ENCODE measurements at places on chromosomes 4 and X. TPM values are rescaled to one million over a fixed set of nuclear protein-coding genes. Genes with fewer than 3 reads are reported as not detected.

GRCh38 chr4:118032691-118033090 lies 1.6 kb upstream of the NDST3 start:
- no peaks in the 10 kb centered on the region for H3K27me3 ChIP-seq
- H3K27ac ChIP-seq: peak overlapping the region; percentile 58
- no peaks in the 10 kb centered on the region for H3K36me3 ChIP-seq

DNA sequence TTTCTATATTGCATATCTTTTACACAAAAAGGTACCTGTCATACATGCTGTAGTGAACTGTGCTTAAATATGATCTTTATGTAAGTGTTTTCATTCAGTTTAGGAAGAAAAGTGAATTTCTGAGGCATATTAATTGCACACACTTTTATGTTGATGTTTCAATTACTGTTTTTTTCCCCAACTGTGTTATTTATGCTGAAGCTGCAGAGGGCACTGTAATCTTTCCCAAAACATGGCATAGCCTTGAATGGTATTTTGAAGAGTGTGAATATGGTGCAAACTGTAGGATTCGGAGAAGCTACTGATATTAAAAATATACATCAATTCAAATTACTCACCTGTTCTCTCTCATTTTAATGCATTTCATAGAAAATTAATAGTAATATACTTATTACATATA lies 6.0 kb upstream of the CENPE start:
- no peak overlapping the region for H3K4me3 ChIP-seq
- no peak for DNase-seq
- no peaks in the 10 kb centered on the region for H3K4me1 ChIP-seq
- no peaks in the 10 kb centered on the region for H3K36me3 ChIP-seq

- no peaks in the 10 kb centered on the region for H3K4me1 ChIP-seq
- H3K4me3 ChIP-seq: no peak overlapping the region
- H3K27ac ChIP-seq: no peak overlapping the region
- no peak for DNase-seq
These were observed 141.8 kb downstream of the DCHS2 start for GRCh38 chr4:154349829-154350228.

- H3K4me1 ChIP-seq: no peaks in the 10 kb centered on the region
- no peak overlapping the region for H3K4me3 ChIP-seq
- no peaks in the 10 kb centered on the region for H3K36me3 ChIP-seq
- no peak for DNase-seq
These were observed 1.4 kb upstream of the SLC34A2 start for GRCh38 chr4:25654031-25654970.

Gene CLDN22
- total RNA-seq: not detected

DNA sequence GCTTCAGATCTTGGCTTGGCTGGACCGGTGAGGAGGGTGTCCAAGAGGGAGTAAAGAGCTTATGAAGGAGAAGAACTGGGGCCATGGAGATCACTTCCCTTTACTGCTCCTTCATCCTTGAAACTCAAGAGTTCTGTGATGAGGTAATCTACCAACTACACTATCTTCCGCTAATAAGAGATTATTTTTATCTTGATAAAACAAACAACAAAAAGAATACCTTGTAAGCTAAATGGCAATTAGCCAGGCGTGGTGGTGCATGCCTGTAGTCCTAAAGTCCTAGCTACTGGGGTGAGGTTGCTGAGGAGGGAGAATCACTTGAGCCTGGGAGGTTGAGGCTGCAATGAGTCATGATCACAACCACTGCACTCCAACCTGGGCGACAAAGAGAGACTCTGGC lies 47.4 kb downstream of the HAUS3 start:
- H3K27ac ChIP-seq: no peak overlapping the region
- H3K4me3 ChIP-seq: no peak overlapping the region
- H3K27me3 ChIP-seq: no peaks in the 10 kb centered on the region
- no peaks in the 10 kb centered on the region for H3K36me3 ChIP-seq

Gene CENPVL2
- total RNA-seq: not detected

DNA sequence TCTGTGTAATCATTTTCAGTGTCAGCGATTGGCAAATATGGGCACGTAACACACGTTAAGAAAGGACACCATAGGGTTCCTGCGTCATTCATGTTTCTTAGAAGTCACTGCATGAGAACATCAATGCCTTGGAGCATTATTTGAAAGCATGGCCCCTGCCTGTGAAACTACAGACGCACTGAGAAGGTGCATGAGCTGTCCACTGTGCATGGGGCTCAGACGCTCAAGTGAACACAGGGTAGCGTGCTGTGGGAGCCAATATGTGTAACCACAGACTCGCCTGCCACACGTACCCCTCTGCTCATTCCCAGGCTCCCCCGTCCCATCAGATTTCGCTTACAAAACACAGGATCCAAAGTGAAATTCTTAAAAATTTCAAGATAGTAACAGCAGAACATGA lies 6.5 kb downstream of the PPP2R2C start:
- no peaks in the 10 kb centered on the region for H3K36me3 ChIP-seq
- H3K4me1 ChIP-seq: peaks cover 11% of the 10 kb centered on the region
- no peaks in the 10 kb centered on the region for H3K27me3 ChIP-seq
- H3K4me3 ChIP-seq: no peak overlapping the region

DNA sequence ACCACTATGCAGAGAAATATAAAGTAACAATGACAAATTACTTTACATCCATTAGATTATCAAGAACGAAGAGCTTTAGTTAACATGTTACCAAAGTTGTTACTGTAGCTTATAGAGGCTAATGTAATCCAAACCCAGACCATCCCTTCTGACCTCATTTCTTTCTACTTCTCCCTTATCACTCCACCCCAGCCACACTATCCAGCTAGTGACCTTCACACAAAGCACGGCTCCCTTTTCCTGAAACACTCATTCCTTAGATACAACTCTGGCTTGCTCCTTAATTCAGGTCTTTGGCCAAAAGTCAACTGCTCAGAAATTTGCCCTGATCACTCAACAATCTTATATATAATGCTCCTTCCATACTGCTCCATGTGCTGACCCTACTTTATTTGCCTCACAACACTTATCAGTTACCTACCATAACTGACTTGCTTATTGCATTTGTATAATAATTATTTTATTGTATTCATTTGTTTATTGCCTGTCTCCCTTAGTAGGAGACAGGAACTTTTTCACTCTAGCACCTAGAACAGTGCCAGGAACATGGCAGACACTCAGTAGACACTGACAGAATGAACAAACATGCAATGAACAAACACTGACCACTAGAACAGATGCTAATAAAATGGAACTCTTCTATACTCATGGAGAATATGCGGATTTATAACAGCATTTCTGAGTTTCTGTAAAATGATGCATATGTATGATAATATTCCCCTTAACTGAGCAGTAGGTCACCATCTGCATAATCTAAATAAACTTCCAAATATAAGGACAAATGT lies 67.6 kb downstream of the EIF4E start:
- no peak overlapping the region for H3K27ac ChIP-seq
- no peaks in the 10 kb centered on the region for H3K36me3 ChIP-seq
- H3K4me1 ChIP-seq: no peaks in the 10 kb centered on the region
- no peaks in the 10 kb centered on the region for H3K27me3 ChIP-seq

- no peaks in the 10 kb centered on the region for H3K4me1 ChIP-seq
- H3K36me3 ChIP-seq: no peaks in the 10 kb centered on the region
- no peak overlapping the region for H3K4me3 ChIP-seq
- no peaks in the 10 kb centered on the region for H3K27me3 ChIP-seq
- H3K27ac ChIP-seq: no peak overlapping the region
These were observed 726.7 kb downstream of the C4orf33 start for GRCh38 chr4:129822701-129823100.

Gene GATA1
- total RNA-seq: 1.2 TPM

DNA sequence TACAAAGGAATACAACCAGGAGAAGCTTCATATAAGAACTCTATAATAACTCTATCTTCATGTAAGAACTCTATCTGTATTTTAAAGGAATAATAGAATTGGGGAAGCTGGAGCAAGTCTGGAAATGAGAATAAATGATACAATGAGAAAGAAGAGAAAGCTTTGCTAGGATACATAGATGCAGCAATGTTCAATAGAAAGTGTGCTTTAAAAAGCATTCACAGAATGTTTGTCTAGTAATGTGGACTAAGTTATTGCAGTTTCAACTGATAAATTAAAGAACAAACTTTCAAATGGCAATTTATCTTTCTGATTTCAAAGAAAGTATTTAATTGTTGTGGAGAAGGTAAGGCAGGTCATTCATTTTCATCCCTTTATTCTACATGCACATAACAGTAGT lies 104.9 kb downstream of the TTC29 start:
- H3K4me3 ChIP-seq: no peak overlapping the region
- H3K27ac ChIP-seq: no peak overlapping the region
- no peaks in the 10 kb centered on the region for H3K4me1 ChIP-seq
- no peaks in the 10 kb centered on the region for H3K36me3 ChIP-seq
- no peak for DNase-seq
- no peaks in the 10 kb centered on the region for H3K27me3 ChIP-seq

GRCh38 chrX:137428766-137429591 lies 136.9 kb upstream of the ZIC3 start:
- no peak overlapping the region for H3K27ac ChIP-seq
- H3K27me3 ChIP-seq: peaks cover 5% of the 10 kb centered on the region
- peak overlapping the region; percentile 35 for H3K4me3 ChIP-seq
- no peak for DNase-seq

DNA sequence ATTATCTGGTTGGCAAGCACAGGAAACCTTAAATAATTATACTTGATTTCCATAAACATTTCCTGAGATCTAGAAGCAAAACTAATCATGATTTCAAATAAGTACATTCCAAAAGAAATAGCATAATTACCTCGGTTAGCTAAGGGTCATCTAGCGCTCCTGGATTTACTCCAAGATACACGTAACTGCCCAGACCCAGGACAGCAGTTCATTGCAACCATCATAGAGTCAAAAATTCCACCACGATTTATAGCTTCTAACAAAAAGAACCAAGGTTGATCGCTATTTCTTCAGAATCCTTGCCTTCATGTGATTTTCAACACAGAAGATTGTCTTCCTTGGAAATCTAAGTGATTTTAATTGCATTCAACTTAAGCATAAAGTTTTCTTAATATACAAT lies 1235.5 kb upstream of the TENM3 start:
- no peak for DNase-seq
- no peaks in the 10 kb centered on the region for H3K27me3 ChIP-seq
- H3K4me3 ChIP-seq: no peak overlapping the region
- H3K4me1 ChIP-seq: peaks cover 10% of the 10 kb centered on the region

GRCh38 chr4:147847751-147848590 lies 116.1 kb downstream of the ARHGAP10 start:
- H3K27ac ChIP-seq: peak overlapping the region; percentile 54
- no peaks in the 10 kb centered on the region for H3K27me3 ChIP-seq
- H3K4me3 ChIP-seq: no peak overlapping the region
- H3K36me3 ChIP-seq: no peaks in the 10 kb centered on the region
- peaks cover 37% of the 10 kb centered on the region for H3K4me1 ChIP-seq

- no peak for DNase-seq
- no peak overlapping the region for H3K4me3 ChIP-seq
- no peaks in the 10 kb centered on the region for H3K36me3 ChIP-seq
- peaks cover 22% of the 10 kb centered on the region for H3K4me1 ChIP-seq
These were observed 31.6 kb downstream of the UBE2K start for GRCh38 chr4:39729557-39729956.

Gene TLR2
- 14.5 TPM for total RNA-seq

DNA sequence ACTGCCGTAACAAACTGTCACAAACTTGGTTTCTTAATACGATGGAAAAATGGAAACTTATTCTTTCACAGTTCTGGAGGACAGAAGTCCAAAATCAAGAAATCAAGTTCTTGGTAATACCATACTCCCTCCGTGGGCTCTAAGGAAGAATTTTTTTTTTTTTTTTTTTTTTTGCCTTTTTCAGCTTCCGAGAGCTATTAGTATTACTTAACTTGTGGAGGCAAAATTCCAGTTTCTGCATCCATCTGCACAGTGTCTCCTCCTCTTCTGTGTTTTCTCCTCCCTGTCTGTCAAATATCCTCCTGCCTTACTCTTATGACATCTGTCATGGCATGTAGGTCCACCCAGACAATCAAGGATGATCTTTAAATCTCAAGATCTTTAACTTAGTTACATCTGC lies 426.6 kb downstream of the SPRY1 start:
- no peaks in the 10 kb centered on the region for H3K36me3 ChIP-seq
- no peak overlapping the region for H3K4me3 ChIP-seq
- no peak overlapping the region for H3K27ac ChIP-seq
- DNase-seq: no peak

DNA sequence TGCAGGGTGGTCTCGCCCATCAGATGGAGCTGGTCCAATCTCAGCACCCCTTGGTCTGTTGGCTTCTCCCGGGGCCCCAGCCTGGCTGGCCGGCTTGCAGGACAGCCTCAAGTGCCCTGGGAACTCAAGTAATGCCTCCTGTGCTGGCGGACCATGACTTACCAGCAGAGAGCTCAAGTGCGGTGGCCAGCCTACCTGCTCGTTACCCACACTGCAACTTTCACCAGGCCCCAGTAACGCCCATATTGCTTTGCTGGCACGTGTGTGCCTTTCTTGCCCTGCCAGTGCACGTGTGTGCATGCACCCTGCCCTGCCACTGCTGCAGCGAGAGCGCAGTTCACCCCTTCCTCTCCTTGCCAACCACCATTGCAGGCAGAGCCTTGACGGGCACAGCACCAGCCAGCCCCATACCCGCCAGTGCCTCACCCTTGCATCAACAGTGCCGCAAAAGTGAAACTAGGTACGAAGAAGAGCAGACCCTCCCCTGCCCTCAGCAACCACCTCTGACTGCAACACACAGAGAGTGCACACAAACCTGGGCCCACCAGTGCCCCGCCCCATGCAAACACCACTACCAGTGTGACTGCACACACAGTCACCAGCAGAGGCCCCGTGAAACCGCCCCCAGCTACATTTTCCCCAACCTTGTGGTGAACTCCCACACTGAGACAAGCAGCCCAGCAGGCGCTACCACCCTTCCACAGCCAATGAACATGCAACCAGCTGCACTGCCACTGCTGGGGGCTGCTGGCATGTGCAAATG lies 88.9 kb upstream of the POU3F4 start:
- H3K27me3 ChIP-seq: no peaks in the 10 kb centered on the region
- no peak overlapping the region for H3K4me3 ChIP-seq
- H3K27ac ChIP-seq: no peak overlapping the region

Gene GAGE2A
- not detected for total RNA-seq

DNA sequence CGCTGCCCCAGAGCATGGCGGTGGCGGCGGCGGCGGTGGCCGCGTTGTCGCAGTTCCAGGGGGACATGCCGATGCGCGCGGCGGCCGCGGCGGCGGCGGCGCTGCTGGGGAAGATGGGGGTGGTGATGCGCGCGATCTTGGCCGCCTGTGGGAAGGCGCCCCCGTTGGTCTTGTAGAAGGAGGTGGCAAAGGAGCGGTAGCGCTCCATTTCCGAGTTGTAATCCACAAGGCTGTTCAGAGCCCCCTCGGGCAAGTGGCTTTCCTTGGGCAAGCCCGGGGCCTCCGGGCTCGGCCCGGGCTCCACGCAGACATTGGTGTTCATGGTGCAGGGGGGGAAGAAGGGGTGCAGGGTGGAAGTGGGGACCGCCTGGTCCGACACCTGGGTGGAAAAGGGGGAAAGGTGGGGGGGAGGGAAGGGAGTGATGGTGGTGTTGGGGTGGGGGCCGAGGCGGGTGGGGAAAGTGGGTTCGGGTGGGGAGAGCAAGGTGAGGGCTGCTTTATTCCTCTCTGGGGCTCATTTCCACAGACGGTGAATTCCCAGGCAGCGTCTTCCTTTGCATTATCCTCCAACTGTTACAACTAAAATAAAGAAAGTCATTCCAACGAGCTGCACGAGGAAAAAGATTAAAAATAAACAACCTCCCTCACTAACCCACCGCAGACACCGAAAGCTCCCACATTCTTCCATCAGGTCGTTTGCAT lies 3.1 kb downstream of the CXXC4 start:
- H3K4me1 ChIP-seq: peaks cover 29% of the 10 kb centered on the region
- H3K27me3 ChIP-seq: no peaks in the 10 kb centered on the region
- H3K4me3 ChIP-seq: peak overlapping the region; percentile 55
- DNase-seq: no peak
- peak overlapping the region; percentile 26 for H3K27ac ChIP-seq
- no peaks in the 10 kb centered on the region for H3K36me3 ChIP-seq
